NCI-H2107 (cell line): ENCODE measurements at places on chromosomes 1 and 21.

- DNase-seq, result no peak
These were observed 31.0 kb upstream of the COG2 start for GRCh38 chr1:230611128-230611877.

GRCh38 chr1:3170561-3171453 lies 101.8 kb downstream of the PRDM16 start:
- DNase-seq, result no peak

GRCh38 chr1:228964178-228965089 lies 229.2 kb downstream of the RHOU start:
- DNase-seq, result no peak

- no peak for DNase-seq
These were observed 23.8 kb upstream of the IFNAR1 start for GRCh38 chr21:33300701-33301631.

- no peak for DNase-seq
These were observed 3.4 kb upstream of the TEX35 start for GRCh38 chr1:178509414-178510007.

DNA sequence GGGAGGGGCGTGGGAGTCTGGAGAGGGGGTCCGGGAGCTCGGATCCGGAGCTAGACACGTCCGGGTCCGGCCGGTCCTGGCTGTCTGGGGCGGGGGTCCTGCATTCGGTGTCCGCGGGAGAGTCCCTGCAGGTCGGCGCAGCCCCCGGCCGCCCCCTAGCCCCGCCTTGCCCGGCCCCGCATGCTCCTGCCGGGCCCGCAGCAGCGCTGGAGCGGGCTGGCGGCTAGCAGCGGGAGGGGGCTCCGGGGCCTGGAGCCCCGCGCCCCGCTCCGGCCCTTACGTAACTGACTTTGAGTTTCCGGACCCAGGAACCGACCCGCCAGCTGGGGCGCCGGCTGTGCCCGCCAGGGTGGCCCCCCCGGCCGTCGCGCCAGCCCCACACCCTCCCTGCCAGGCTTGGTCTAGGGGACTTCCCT lies 26.9 kb upstream of the EPB41 start:
- DNase-seq, result no peak

DNA sequence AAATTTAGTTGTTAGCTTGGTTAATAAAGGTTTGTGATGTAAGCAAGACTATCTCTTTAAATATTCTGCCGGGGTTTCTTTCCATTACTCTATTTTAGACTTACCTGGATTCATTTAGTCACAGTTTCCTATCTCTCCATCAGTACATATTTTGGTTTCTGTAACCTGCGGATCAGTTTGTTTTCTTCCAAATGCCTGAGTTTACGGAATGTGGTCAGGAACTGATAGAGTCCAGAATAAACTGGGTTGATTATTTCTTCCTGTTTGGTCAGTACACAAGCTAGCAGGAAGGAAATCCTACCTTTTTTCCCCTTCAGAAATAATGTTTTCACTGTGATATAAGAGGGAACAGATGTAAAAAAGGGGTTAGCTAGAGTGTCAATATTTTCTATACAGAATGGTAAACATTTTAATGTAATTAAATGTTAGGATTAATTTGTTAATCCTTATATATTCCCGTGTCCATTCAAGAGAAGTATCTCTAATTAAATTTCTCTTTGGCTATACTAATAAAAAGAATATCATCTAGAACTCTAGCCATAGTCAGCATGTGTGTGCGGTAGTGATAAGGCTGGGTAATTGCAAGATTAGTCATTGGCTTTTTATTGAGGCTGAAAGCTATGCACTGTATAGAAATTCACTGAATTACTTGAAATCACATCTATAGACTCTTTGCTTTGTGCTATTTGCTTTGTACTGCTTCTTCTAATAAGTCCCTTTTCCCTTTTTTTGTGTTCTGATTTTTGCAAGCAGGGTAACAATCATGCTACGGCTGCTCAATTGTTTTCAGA lies 144.7 kb upstream of the ADGRL4 start:
- no peak for DNase-seq

DNA sequence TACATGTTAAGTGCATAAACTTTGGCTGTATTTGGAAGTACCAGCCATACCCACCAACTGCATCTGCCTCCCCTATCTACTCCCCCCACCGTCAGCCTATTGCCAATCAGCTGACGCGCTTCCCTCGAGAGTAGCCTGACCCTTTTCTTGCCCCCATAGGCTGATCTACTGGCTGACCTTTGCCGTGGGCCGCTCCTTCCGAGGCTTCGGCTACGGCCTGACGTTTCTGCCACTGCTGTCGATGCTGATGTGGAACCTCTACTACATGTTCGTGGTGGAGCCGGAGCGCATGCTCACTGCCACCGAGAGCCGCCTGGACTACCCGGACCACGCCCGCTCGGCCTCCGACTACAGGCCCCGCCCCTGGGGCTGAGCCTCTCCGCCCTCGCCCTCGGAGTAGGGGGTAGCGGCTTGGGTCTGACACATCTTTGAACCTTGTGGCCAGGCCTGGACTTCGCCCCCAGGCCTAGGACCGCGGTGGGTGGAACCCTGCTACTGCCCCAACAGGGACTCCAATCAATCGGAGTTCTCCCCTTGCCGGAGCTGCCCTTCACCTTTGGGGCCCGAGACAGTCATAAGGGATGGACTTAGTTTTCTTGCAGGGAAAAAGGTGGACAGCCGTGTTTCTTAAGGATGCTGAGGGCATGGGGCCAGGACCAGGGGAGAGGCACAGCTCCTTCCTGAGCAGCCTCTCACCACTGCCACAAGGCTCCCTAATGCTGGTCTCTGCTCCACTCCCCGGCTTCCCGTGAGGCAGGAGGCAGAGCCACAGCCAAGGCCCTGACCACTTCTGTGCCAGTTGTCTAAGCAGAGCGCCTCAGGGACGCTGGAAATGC lies 4.0 kb downstream of the GLMP start:
- no peak for DNase-seq

- DNase-seq, result peak; percentile 72
These were observed 9.3 kb downstream of the ARL8A start for GRCh38 chr1:202135221-202135721.

DNA sequence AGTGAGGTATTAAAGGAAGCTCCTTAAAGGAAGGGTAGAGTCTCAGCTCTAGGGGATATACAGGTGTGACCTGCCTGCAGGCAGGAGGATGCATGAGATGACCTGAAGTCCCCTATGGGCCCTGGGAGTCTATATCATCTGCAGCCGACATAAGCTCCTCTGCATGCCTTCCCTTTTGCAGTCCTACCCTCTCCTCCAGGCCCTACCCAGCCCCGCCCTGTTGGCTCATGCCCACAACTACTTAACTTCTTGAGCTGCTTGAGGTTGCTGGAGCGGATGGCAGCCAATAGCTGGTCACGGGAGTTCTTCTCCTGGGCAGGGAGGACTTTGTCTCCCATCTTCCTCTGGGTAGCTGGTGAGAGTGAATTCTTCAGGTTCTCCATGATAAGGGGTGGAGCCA lies 10.3 kb downstream of the SHISA4 start:
- DNase-seq, result no peak

DNA sequence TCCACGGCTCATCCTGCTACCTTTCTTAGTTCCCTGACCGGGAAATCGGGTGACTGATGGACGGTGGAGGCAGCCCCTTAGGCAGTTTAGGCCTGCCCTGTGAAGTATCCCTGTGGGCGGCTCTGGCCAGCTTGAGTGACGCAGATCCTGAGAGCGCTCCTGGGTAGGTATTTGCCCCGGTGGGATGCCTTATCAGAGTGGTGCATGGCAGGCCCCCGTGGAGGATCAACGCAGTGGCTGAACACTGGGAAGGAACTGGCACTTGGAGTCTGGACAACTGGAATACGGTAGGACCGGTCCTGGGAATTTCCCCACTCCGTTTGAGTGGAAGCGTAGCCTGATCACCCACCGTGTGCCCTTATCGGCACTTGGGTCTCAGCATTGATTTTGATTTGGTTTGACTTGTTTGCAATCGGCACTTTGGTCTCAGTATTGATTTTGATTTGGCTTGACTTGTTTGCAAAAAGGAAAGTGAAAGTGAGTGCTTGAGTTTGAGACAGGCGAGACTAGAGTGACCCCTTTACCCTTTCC lies 15.2 kb downstream of the PLA2G2F start:
- no peak for DNase-seq

DNA sequence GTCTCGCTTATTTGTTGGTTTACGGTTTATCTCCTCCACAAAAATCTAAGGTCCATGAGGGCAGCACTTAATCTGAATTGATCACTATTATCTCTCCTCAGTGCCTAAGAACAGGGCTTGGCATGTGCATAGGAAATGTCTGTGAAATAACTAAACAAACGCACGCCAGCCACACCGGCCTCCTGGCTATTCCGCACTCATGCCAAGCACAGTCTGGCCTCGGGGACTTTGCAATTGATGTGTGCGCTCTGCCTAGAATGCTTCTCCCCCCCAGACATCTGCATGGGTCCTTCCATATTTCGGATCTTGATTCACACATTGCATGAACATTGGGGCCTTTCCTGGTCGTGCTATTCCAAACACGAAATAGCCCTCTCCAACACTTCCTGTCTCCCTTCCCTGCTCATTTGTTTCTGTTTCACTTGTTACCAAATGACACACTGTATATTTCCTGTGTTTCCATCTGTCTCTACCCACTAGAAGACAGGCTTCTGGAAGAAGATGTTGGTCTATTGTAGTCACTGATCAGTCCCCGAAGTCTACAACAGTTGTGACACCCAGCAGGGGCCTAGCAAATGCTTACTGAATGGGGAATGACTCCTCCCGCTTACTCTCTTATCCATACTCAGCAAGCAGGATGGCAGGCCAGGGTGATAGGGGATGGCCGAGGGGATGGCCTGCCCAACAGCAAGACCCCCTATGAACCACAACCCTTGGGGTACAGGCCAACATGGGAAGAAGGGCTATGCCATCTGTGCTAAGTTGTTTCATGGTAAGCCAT lies 93.9 kb downstream of the GLIS1 start:
- no peak for DNase-seq

- DNase-seq, result no peak
These were observed 47.0 kb upstream of the MPC2 start for GRCh38 chr1:167983797-167984420.

GRCh38 chr1:221715321-221716169 lies 26.3 kb downstream of the DUSP10 start:
- DNase-seq, result peak; percentile 37

DNA sequence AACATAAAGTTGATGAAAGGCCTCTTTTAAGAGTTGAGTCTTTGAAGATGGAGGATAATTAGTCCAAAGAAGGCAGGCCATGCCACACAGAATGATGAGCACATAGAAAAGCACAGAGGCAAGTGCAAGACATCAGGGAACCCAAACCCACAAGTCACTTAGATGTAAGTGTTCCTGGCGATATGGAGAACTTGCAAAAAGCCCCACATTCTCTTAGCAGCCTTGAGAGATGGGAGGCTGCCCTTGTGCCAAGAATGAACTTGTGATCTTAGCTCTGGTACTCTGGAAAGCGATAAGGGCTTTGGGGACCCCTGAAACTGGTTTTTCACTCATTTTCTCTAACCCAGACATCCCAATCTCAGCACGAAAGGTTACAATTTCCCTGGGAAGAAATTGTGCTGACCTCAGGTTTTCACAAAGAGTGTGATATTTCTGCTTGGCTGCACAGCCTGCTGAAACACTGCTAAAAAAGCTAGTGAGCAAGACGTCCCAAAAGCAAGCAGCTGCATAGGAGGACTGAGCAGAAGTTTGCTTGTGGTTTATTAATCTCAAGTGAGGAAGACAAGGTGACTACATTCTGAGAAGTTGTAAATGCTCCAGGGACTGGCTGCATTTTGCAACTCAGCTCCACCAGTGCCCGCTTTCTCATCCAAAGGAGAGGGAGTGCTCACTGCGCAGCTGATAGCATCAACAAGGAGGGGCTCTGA lies 496.9 kb upstream of the CAMK1G start:
- DNase-seq, result no peak

DNA sequence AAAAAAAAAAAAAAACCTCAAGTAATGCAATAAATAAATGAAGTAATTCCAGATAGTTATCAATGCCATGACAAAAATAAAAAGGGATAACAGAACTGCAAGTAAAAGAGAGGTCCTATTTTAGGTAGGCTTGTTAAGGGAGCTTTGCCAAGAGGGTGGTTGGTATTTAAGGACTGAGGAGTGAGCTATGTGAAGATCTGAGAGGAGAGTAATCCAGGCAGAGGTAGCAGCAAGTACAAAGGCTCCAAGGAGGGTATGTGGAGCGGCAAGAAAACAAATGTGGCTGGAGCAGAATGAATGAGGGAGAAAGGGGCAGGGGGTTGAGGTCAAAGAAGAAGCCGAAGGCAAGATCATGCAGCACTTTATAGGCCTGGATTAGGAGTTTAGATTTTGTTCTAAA lies 59.9 kb upstream of the CDC42BPA start:
- no peak for DNase-seq

DNA sequence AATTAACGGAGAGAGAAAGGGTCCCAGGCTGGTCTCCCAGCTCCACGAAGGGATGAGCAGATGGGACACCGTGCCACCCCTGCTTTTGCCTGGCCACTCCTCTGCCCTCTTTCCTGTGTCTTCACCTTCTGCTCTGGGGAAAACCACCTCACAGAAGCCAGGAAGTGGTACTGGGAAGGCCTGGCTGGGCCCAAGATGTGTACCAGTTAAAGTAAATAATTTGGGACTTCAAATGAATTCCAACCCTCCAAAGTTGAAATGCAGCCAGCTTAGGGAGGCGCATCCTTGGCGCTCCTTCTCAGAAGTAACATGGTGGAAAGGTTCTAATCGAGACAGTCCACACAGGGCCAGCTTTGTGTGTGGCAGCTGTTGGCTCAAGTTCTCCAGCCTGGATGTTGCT lies 45.7 kb downstream of the MAP3K21 start:
- no peak for DNase-seq

- no peak for DNase-seq
These were observed 1.7 kb downstream of the MCL1 start for GRCh38 chr1:150577557-150578271.

DNA sequence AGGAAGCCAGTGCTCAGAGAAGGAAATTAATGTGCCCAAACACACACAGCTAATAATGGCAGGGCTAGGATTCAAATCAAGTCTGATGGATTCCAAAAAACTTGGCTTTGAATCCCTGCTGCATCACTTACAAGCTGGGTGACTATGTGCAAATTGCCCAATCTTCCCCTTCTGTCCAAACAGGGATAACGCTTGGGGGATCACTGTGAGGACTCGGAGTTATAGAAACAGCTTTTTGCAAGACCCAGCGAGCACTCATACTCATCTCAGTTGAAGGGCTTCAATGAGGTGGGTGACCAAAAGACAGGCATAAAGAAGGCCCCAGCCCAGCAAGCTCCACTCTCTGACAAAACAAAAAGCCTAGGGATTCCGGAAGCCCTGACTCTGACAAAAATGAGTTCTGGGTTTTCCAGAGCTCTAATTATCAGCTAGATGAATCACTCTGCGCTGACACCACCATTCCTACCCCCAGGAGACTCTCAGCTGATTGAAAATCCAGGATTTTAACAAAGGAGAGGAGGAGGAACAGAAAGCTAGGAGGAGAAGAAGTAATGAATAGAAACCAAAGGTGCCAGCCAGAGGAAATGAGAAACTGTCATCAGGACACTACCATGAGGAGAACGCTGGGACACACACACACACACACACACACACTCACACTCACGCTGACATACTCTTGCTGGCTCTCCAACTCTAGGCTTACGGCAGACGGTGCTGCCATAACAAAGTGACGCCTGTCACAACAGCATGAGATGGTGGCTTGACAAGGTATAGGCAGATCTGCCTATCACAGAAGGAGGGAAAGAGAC lies 1.6 kb upstream of the STK40 start:
- no peak for DNase-seq

GRCh38 chr21:30333736-30334135 lies 3.8 kb downstream of the KRTAP27-1 start:
- no peak for DNase-seq

- DNase-seq, result no peak
These were observed 37.4 kb upstream of the SLC30A1 start for GRCh38 chr1:211616231-211616964.
